Stimulated activated CD8-positive, alpha-beta memory T cell treated with anti-CD3 and anti-CD28 coated beads, Interleukin-12 subunit alpha, Interleukin-12 subunit beta, amount 100 ng/mL, for 4 hours (primary cell): ENCODE measurements at places on chromosomes 12 and 14.

DNA sequence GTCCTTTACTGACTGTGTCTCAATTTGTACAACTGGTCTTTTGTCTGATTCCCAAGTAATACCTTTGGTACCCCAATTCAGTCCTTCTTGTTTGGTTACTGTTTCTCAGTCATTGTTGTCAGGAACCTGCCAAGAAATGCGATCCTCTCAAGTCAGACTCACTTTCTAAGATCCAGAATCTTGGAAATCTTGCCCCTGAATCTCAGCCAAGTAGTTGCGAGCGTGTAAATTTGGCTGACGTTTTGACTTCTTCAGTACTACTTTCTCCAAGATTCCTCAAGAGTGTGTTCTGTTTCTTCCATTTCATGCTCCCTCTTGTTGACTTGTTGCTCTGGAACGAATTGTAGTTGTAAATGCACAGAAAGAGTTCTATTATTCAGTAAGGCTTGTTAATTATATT, 114.0 kb downstream of the MSRB3 start:
- DNase-seq, result no peak

GRCh38 chr12:123450636-123451035, 7.3 kb upstream of the SNRNP35 start:
- DNase-seq, result no peak

DNA sequence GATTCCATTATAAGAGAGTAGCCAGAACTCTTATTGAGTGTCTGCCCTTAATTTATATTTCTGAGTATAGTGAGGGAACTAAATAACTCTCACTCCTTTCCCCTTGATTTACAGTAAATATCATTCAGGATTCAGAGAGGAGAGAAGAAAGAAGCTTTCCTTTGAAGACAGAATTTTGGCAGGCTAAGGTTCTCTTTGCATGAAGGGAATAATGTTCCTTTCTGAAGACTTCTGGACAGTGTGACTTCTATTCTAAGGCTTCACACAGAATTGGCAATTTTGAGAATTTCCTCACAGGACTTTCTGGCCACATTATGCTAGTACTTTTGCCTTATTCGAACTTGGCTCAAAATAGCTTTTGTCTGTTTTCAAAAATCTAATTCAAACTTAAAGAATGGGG, 352.2 kb upstream of the FBXO33 start:
- no peak for DNase-seq

DNA sequence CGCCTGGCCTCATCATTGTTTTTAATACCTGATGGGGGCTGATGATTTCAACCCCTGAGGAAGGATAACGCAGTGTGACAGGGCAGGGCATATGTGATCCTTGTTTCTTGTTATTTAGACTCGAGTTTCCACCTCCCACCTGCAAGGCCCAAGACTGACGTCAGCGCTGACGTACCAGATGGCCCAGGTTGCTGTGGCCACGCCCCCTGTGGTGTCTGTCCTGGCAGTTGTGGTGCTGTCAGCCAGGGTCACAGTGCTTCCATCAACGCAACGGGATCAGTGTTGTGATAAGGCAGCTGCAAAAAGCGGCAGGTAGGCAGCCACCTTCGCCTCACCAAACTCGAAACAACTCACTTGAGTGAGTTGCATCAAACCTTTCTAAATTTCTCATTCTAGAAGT, 18.4 kb downstream of the DDX51 start:
- no peak for DNase-seq
